Epithelial cell of alveolus of lung (primary cell): ENCODE measurements at places on chromosomes 13 and 19. TPM values are rescaled to one million over a fixed set of nuclear protein-coding genes. Genes with fewer than 3 reads are reported as not detected.

PTH2 gene
- total RNA-seq = not detected in 2 replicates

SYDE1 gene
- total RNA-seq = 63.8 and 68.0 TPM in 2 replicates

VSIG10L gene
- total RNA-seq = 0.91 and 1.8 TPM in 2 replicates

OXGR1 gene
- total RNA-seq = 0.65 TPM in 1 of 2 replicates, not detected in the other

TFPT gene
- 21.6 and 33.9 TPM in 2 replicates for total RNA-seq

PLIN5 gene
- total RNA-seq = not detected in 2 replicates

ZNF844 gene
- 2.3 and 9.0 TPM in 2 replicates for total RNA-seq

TMEM255B gene
- total RNA-seq = 1.0 TPM in 1 of 2 replicates, not detected in the other

NPAS1 gene
- 0.72 and 1.9 TPM in 2 replicates for total RNA-seq

SIGLEC5 gene
- total RNA-seq = not detected in 2 replicates

ADGRL1 gene
- total RNA-seq = 5.6 and 28.9 TPM in 2 replicates

CDC42EP5 gene
- 56.0 and 60.0 TPM in 2 replicates for total RNA-seq

NKG7 gene
- total RNA-seq = not detected in 2 replicates

ZNRF4 gene
- total RNA-seq = not detected in 2 replicates

GPR12 gene
- total RNA-seq = not detected in 2 replicates

ZNF296 gene
- 0.26 and 1.5 TPM in 2 replicates for total RNA-seq

DCLK1 gene
- total RNA-seq = 2.2 and 4.1 TPM in 2 replicates

ZNF709 gene
- total RNA-seq = 0.91 and 2.0 TPM in 2 replicates

ADGRE1 gene
- not detected in 2 replicates for total RNA-seq

KLK10 gene
- total RNA-seq = not detected in 2 replicates

IQCN gene
- 0.13 and 1.6 TPM in 2 replicates for total RNA-seq

NEK3 gene
- 6.1 and 8.5 TPM in 2 replicates for total RNA-seq

PLK5 gene
- not detected in 2 replicates for total RNA-seq

ZNF160 gene
- total RNA-seq = 10.6 and 37.3 TPM in 2 replicates

ZFR2 gene
- total RNA-seq = not detected in 2 replicates

TBXA2R gene
- total RNA-seq = 0.40 and 3.0 TPM in 2 replicates

RNF225 gene
- total RNA-seq = 2.0 TPM in 1 of 2 replicates, not detected in the other

LILRA1 gene
- total RNA-seq = not detected in 2 replicates

UPK1A gene
- total RNA-seq = not detected in 2 replicates
